Suprapubic skin (tissue), 4 donors: ENCODE measurements at places on chromosomes 5 and 9. TPM values are rescaled to one million over a fixed set of nuclear protein-coding genes. Genes with fewer than 3 reads are reported as not detected.

- no peaks in the 10 kb centered on the region for H3K36me3 ChIP-seq
- H3K27me3 ChIP-seq = peaks cover 14% of the 10 kb centered on the region
- DNase-seq = peak; percentile 49
- H3K4me3 ChIP-seq = no peak overlapping the region
Measured at GRCh38 chr5:178417391-178417811, 172.8 kb downstream of the COL23A1 start.

DNA sequence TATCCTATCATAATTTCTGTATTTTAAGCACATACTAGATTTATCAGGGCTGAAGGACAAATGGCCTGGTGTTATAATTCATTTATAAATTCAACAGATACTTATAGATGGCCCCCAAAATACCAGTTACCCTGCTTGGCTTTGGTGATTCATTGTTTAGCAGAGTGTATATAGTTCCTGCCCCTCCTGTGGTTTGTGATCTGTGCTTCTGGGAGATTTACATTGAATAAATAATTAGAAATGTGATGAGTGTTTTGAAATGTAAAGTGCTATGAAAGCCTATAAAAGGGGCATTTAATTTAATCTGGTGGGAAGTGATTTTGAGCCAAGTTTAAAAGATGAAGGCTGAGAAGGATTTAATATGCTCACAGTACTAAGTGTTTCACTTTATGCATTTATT is 36.7 kb upstream of the ZCCHC7 start:
- no peak overlapping the region for H3K27ac ChIP-seq
- H3K4me3 ChIP-seq = no peak overlapping the region
- H3K27me3 ChIP-seq = no peaks in the 10 kb centered on the region
- H3K4me1 ChIP-seq = peaks cover 34% of the 10 kb centered on the region
- H3K36me3 ChIP-seq = peaks cover 20% of the 10 kb centered on the region

DNA sequence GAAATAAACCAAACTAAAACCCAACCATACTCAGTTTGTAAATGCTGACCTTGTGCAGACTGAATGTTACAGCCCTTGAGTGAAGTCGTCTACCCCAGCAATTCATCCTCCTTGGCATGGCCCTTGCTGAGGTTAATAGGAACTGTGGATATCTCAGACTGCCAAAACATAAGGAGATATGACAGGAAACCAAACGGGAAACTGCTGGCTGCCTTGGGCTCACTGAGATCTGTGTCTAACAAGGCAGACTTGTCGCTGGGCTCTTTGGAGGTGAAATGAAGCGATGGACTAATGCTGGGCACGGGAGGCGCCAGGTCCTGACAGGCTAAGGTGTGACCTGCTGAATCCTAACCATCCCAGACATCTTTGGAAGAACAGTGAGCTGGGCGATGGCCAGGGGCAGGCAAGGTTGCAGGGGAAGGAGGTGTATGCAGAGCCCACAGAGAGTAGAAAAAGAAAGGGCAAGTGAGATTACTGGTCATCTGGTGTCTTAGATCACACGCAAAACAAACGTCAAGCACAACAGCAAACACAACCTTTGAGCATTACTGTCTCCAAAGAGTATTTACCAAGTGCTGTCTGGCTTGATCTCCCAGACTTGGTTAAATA is 44.6 kb upstream of the ALDH1A1 start:
- H3K4me1 ChIP-seq = no peaks in the 10 kb centered on the region
- DNase-seq = peak; percentile 56
- no peaks in the 10 kb centered on the region for H3K36me3 ChIP-seq
- H3K4me3 ChIP-seq = no peak overlapping the region
- H3K27me3 ChIP-seq = no peaks in the 10 kb centered on the region

The MYMK gene
- not detected for total RNA-seq

DNA sequence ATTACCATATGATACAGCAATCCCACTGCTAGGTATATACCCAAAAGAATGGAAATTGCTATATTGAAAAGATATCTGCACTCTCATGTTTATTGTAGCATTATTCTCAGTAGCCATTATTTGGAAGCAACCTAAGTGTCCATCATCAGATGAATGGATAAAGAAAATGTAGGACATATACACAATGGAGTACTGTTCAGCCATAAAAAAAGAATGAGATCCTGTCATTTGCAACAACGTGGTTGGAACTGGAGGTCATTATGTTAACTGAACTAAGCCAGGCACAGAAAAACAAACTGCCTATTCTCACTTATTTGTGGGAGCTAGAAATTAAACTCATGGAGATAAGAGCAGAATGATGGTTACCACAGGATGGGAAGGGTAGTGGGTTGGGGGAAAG is 63.1 kb upstream of the TTC23L start:
- H3K27ac ChIP-seq = no peak overlapping the region
- no peaks in the 10 kb centered on the region for H3K36me3 ChIP-seq
- peaks cover 6% of the 10 kb centered on the region for H3K4me1 ChIP-seq
- H3K4me3 ChIP-seq = no peak overlapping the region

GRCh38 chr5:1285883-1286291 is 9.0 kb downstream of the TERT start:
- H3K4me3 ChIP-seq = no peak overlapping the region
- peak; percentile 52 for DNase-seq
- no peaks in the 10 kb centered on the region for H3K36me3 ChIP-seq
- H3K27me3 ChIP-seq = peaks cover 10% of the 10 kb centered on the region
- H3K4me1 ChIP-seq = no peaks in the 10 kb centered on the region
